ENCODE measurements at places on chromosomes 13 and 19.
A peak's percentile ranks its signal among the peaks of the same experiment; 100 is the strongest.

- DNase-seq: no peak
Measured at GRCh38 chr19:49880162-49880869, 2.8 kb downstream of the TBC1D17 start.

DNA sequence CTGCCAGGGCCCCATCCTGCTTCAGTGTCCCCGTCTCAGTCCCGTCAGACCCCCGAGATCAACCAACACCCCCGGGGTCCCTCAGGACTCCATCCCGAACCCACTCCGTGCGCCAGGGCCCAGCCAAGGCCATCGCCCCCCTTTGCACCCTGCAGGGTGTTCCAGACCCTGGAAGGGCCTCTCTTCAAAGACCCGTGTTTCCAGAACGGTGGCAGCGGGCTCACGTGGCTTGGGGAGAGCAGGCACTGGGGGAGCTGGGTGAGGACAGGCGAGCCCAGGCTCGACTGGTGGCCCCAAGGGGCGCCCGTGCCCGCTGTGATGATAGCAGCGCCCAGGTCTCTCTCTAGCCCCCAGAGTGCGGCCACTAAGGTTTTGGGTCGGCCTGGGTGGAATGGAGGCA is 1.4 kb downstream of the KASH5 start:
- no peak for DNase-seq

DNA sequence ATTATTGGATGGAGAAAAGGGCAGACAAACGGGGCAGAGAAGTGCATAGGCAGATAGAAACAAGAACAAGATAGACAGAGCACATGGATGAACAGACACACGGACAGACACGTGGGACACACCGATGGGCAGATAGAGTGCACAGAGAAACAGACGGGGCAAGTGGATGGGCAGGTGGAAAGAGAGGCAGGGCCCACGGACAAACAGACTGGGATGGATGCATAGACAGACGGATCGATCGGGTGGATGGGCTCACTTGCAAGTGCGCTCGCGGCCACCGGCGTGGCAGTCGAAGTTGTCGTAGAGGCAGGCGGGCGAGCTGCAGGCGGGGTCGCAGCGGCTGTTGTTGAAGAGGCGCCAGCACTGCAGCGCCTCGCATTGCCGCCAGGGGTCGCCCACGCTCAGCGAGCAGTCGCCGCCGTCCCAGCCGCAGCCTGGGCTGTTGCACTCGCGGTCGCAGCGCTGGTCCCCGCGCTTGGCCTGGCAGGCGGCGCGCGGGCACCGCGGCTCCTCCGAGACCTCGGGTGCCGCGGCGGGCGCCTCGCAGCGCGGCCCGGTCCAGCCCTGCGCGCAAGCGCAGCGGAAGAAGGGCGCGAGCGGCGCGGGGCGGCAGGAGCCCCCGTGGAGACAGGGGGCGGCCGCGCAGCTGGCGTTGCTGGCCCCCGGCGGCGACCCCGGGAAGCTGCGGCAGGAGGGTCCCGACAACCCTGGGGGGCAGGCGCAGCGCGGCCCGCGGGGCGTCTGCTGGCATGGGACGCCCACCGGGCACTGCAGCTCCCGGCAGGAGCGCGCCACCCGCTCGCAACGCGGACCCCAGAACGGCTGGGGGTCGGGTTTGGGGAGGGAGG is 23.3 kb downstream of the NOTCH3 start:
- peak; percentile 93 for DNase-seq

DNA sequence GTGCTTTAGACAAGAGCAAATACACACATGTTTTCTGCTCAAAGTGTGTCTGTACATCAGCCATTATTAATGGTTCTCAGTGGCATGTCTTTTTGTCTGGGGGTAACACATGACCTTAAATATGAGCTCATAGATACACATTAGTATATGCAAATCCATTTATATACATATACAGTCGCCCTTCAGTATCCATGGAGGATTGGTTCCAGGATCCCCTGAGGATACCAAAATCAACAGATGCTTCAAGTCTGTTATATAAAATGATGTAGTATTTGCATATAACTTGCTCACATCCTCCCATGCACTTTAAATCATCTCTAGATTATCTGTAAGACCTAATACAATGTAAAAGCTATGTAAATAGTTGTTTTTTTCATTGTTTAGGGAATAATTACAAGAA is 298.1 kb downstream of the OLFM4 start:
- no peak for DNase-seq

GRCh38 chr19:49764341-49764740 is 1.2 kb upstream of the TSKS start:
- no peak for DNase-seq

DNA sequence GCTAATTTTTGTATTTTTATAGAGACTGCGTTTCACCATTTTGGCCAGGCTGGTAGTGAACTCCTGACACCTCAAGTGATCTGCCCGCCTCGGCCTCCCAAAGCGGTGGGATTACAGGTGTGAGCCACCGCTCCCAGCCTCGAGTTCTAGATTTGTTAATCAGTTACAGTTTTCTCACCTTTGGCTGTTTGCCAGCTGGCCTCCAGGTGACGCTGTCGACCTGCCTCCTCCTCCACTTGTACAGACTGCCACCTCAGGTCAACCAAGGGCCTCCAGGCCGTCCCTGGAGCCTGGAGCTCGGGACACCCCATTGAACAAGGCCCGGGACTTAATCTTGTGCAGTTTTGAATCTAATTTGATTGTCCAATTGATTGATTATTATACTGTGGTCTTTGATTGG is 45.5 kb downstream of the IER2 start:
- peak; percentile 27 for DNase-seq

DNA sequence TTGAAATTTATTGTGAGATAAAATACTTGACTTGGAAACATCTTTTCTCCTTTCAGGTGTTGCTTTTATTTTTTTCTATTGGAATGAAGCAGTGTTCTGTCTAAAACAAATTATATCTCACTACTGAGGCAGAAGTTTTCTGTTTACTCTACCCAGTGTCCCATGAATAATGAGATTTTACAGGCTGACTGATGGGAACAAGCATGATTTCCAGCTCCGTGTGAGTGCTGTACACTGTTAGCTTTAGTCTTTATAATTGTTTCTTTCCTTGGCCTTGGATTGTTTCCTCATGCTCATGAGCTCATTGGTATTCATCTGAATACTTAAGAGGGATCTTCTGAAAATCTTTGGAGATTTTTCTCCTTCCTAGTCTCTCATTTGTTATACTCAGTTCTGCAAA is 2049.5 kb upstream of the PRR20A start:
- no peak for DNase-seq

DNA sequence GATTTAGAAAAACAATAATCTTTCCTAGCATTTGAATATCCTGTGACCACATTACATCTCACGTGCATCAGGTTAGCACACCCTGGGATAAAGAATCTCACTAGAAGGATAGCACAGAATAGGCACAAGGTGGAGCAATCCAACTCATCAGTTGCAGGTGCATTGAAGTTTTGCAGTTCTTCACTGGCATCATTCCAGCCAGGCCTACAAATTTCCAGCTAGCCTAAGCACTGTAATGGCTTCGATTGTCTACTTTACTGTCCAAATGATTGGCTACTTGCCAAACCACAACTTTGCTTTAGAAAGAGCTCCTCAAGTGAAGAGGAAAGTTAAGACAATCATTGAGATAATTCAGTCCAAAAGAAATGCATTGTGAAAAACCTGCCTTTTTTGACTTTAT is 89.5 kb downstream of the SPRY2 start:
- DNase-seq: peak; percentile 58

GRCh38 chr19:57075125-57075524 is 44.7 kb upstream of the USP29 start:
- DNase-seq: no peak

DNA sequence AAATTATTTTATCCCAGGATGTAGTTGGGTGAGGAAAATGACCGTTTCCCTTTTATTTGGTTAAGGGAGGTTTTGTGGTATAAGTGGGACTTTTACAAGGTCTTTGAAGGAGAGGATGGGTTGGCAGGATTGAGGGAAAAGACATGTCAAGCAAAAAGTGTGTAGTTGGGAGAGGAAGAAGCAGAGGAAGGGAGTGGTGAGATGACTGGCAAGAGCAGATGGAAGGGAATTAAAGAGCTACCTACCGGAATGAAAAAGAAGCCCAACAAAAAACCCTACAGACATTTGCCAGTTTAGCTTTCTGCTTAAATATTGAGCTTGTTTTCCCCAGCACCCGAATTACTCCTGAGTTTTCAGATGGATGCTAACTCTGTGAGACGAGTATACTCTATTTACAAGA is 19.6 kb downstream of the FRY start:
- DNase-seq: no peak

- no peak for DNase-seq
Measured at GRCh38 chr19:34960103-34960805, 3.8 kb downstream of the ZNF792 start.

DNA sequence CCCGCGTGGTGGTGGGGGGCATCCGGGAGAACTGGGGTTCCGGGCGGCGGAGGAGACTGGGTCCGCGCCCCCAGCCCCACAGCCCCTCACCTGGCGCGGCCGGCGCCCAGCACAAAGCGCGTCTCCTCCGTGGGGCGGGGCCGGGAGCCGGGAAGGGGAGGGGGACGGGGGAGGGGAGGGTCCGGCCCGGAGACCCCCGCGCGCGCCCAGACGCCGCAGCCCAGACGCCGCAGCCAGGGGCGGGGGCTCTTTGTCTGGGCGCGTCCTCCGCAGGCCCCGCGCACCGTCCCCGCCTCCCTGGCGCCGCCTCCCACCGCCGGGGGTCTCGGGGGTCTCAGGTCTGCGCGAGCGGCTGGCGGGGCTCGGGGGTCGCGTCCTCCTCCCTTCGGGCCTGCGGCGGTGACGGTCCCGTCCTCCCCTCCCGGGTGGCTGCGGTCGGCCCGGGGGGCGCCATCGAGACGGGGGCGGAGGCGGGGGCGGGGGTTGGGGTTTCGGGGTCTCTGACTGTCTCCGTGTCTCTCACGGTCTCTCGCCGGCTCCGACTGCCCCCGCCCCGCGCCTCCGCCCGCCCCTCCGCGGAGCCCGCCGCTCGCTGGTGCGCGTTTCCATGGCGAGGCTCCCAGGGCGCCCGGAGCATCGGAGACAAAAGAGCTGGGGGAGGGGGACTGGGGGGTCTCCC is at the start of gene PLPPR3:
PLPPR3 (minus strand) TSS at position 131 of the 679 bp plus-strand sequence. CDS start 396 bp downstream, outside the sequence.
- DNase-seq: no peak

- DNase-seq: no peak
Measured at GRCh38 chr13:99819967-99820366, 151.6 kb downstream of the ZIC5 start.

DNA sequence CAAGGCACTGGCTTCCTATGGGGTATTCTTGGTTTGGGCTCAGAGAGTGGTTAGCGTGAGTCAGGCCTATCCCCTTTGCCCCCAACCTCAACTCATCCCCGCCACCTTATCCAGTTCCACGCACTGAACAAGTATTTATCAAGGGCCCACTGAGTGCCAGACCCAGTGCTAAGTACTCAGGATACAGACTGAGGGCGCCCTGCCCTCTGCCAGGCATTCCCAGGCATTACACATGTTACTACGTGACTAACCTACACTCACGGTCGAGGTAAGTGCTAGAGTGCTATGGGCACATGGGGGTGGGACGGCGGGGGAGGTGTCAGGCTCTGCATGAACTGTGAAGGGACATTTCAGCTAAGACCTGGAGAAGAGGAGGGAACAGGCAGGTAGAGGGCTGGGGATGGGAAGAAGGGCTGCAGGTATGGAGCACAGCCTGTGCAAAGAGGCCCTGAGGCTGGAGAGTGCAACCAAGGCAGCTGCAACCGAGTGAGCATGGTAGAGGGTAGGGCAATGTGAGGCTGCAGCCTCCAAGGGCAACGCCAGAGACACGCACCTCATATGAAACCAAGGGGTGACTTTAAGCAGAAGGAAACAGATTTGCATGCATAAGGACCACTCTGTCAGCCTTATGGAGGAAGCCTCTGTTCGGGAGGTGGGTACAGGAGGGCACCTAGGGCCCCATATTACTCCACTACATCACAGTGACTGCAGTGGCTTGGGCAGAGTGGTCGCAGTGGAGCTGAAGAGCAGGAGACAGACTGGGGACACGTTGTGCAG is 22.5 kb downstream of the DHRS12 start:
- peak; percentile 64 for DNase-seq

- DNase-seq: no peak
Measured at GRCh38 chr13:111373486-111373885, 53.0 kb downstream of the TEX29 start.

- DNase-seq: no peak
Measured at GRCh38 chr19:5063873-5064645, 95.1 kb downstream of the KDM4B start.
